Stimulated activated CD8-positive, alpha-beta memory T cell treated with anti-CD3 and anti-CD28 coated beads, Interleukin-4, amount 100 ng/mL, for 4 hours (primary cell): ENCODE measurements at places on chromosomes 5 and 9.

GRCh38 chr9:79695531-79696175 is 123.9 kb downstream of the TLE4 start:
- peak; percentile 21 for DNase-seq

- DNase-seq, result no peak
Observed at GRCh38 chr5:77972469-77973252, 196.5 kb upstream of the TBCA start.

DNA sequence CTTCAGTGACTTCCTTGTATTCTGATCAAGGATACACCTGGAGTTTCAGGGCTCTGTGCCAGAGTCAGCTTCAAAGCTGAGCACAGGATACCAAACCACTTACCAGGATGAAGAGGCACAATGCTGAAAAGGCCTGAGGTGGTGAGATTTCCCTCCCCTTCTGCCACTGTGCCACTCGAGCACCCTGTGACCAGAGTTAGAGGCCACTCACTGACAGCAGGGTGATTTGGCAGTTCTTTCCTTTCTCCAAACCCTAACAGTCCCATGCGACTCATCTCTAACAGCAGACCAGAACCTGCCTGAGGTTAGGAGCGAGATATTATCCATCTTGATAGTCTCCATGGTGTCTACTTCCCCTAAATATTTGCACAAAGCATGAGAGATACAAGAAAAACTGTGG is 1.8 kb downstream of the PLGRKT start:
- no peak for DNase-seq

DNA sequence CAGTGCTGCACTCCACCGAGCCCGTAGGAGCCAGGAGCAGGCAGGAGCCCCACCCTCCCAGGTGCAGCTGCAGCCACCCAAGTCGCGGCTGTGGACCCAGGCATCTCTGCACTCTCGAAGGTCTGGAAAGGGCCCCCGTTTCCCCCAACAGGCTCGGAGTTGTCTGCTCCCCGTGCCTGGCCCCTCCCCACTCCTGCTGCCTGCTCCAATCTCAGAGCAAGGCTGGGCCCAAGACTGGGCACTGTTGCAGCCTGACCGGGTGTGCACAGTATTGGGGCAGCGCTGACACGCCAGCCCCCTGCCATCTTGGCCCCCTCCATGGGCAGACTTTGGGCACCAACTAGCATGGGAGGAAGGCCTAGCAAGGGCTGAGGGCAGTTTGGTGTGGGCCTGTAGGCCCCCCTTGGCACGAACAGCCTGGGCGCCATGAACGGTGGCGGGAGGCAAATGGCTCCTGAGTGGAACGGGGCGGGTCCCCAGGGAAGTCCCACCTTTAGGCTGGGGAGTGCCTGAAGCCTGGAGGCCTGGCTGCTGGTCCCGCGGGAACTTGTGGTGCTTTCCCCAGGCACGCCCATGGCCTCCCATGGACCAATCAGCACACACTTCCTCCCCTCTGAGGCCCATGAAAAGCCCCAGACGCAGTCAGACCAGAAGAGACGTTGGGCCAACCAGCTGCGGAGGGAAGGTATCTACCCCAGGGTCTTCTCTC is 60.4 kb downstream of the PSAT1 start:
- DNase-seq, result no peak

GRCh38 chr9:79572032-79572607 is 355 bp downstream of the TLE4 start:
- DNase-seq, result no peak

DNA sequence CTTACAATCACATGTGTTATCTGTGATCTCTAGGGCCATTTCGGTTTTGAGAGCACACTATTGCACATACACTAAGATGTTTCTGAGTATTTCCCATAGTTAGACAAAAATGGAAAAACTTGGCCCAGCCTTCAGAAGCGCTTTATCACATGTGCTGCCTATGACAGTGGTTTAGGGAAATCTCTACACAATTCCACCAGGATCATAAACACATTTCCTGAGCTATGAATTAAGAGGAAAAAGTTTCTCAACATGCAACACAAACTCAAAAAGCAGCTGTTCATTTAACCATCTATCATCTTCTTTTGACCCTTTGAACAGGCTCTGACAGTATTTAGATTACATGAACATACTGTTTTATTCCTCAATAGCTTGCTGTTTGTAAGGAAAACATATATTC is 15.1 kb downstream of the FGF1 start:
- DNase-seq, result no peak

- no peak for DNase-seq
Observed at GRCh38 chr5:84255315-84255714, 129.4 kb downstream of the EDIL3 start.

DNA sequence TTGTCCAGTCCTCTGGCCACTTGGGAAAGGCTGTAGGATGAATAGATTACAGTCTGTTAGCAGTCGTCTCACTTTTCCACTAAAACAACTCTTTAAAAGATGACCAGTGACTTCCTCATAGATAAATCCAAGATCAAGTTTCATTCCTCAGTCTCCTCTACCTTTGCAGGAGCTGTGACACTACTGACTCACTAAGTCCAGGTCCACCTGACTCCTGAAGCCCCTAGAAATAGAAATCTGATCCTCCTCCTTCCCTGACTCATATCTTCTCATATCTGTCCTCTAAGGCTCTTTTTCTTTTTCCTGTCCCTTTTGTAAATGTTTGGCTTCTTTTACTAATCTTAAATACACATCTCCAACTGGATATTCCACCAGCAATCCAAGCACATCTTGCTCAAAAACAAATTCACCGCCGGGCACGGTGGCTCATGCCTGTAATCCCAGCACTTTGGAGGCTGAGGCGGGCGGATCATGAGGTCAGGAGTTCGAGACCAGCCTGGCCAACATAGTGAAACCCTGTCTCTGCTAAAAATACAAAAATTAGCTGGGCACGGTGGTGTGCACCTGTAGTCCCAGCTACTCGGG is 2.6 kb downstream of the CCDC125 start:
- no peak for DNase-seq

GRCh38 chr9:86983249-86983619 is 35.9 kb upstream of the GAS1 start:
- DNase-seq, result no peak

- no peak for DNase-seq
Observed at GRCh38 chr9:18730241-18730640, 256.3 kb downstream of the ADAMTSL1 start.

DNA sequence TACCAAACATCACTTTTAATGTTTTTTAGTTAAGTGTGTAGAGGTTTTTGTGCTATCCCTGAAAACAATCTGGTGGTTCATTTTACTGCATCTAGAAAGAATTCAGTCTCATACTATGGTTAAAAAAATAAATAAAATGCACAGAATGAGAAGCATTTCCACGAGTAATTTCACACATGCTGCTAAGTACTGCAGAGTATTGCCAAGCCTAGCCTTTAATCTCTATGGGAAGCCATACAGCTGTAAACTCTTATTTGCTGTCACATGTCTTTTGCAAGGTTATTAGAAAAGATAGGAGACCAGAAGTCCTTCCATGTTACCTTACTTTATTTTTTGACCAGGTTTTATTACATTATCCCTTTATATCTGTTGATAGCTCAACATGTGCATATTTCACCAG is 37.6 kb upstream of the MAN2A1 start:
- DNase-seq, result no peak
